Activated CD4-positive, alpha-beta T cell treated with anti-CD3 and anti-CD28 coated beads, Interleukin-2, amount 50 U/mL, for 4 hours (primary cell): ENCODE measurements at places on chromosomes 16 and 17.

DNA sequence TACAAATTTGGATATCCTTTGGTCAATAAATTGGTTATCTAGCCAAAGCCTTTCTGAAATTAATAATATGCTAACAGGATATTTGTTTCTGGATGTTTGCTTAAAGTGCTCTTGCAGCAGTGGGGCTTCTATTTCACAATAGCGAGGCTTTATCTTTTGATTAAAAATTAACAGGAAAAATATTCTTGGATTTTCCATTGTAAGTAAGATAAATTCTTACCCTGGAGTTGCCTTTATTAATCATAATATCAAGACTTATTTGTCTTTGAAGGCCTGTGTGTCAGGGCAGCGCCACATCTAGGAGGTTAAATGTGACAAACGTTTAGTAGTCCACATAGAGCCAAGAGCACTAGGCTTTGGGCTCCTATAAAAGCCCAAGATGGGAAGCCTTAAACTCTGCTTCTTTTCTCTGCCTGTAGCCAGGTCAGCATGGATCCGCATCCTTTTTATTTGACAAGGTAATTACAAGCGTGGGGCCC lies 5.3 kb downstream of the TMEM97 start:
- DNase-seq = no peak

DNA sequence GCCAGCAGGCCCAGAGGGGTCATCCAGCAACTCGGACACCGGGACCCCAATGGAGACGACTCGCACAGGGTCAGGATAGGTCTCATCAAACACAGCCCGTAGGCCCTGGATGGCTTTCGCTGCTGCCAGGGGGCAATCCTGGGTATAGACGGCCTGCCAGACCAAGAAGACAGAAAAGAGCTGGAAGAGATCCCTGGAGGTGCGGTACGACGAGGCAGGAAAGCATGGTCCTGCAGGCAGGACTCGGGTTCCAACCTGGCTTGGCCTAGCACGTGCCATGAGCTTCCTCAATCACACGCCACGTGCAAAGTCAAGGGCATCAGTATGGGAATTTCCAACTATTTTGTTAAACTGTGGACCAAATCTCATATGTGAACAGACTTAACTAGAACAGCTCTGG lies 6.3 kb upstream of the EXOSC6 start:
- DNase-seq = no peak

GRCh38 chr16:54425681-54426552 lies 139.3 kb upstream of the IRX3 start:
- no peak for DNase-seq

GRCh38 chr17:78210111-78210510 lies 3.9 kb upstream of the BIRC5 start:
- DNase-seq = no peak

DNA sequence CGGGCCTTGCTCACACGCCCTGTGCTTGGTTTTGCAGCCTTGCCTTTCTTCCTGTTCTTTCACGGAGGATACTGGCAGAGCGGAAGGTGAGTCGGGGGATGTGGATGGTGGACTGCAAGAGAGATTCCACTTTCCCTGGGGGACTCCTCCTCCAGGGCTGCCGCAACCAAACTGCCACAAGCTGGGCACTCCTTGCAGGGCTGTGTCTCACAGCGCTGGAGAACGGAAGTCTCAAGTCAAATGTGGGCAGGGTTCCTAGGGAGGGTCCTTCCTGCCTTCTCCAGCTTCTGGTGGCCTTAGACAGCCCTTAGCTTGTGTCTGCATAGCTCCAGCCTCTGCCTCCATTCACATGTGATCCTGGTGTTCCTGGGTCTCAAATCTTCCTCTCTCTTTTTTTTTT lies 11.4 kb upstream of the BIRC5 start:
- no peak for DNase-seq

GRCh38 chr16:79573884-79574283 lies 26.7 kb downstream of the MAF start:
- DNase-seq = no peak

DNA sequence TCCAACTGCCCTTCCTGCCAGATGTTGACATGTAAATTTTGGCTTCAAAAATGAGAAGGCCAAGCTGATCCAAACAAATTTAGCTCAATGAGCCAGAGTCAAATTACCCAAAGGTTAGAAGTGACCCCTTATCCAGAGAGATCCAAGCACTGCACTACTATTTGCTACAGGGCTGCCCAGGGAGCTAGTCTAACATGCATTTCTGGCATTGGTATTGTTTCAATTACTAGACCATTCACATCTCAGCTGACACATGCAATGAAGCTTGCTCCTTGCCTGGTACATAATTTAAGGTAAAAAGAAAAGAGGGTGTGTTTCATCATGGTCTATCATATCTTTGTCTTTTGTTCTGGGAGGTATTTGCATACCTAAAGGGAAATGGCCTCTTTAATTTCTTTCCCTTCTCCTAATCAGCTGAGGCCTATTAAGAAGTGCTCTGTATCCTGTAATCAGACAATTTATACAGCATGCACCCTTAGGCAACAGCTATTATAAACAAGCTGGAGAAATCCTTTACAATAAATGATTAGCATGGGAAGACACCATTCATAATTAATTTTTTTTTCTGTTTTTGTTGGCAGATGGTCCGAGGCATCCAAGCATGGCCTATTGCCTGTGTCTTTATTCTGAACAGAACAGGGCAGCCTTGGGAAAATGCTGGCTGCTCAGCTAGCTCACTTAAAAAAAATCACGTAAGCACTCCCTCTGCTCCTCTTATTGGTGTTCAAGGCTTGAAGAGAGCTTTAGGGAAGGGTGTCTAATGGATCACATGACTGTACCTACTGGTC lies 161.5 kb upstream of the SALL1 start:
- DNase-seq = no peak

- no peak for DNase-seq
Observed at GRCh38 chr17:78803186-78803845, 21.2 kb upstream of the CYTH1 start.

- no peak for DNase-seq
Observed at GRCh38 chr17:59388069-59388556, 56.7 kb downstream of the YPEL2 start.

DNA sequence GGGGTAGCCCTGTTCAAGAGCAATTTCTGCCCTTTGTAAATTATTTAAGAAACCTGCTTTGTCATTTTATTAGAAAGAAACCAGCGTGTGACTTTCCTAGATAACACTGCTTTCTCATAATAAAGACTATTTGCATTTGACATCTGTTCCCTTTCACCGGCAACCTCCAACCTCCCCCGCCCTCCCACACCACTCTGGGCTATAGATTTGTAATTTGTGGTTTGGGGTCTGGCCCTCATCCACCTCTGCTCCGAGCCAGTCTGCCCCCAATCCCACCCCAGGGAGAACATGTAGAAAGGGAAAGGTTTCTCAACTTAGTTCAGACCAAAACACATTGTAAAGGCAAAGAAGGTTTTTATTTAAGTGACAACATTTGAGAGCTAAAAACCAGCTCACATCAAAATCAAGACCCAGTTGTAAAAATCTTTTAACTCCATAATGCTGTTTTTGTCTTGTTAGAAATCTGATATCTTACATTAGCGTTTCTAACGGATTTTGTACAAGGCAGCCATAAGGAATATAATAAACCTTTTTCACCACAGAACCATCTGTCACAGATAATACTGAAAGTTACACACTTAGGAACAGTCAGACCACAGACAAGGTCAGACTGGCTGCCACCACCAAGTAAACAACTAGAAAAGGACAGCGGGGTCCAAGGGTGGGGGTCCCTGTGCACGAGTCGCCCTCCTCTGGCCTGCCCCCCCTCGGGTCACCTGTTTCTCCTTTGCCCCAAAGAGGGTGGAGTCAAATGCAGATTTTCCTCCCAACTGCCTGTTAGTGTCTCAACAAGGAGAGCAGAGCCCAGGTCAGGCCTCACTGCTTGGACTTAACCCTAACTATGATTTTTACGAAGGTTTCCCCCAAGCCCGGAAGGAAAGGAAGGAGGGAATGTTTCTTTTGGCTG lies 6.9 kb downstream of the PIMREG start:
- no peak for DNase-seq

- DNase-seq = no peak
Observed at GRCh38 chr16:86833136-86833535, 254.8 kb downstream of the FOXL1 start.

GRCh38 chr17:29661213-29661612 lies 38.5 kb upstream of the CORO6 start:
- DNase-seq = no peak

GRCh38 chr17:79798299-79799173 lies 1.7 kb upstream of the CBX8 start:
- DNase-seq = no peak

DNA sequence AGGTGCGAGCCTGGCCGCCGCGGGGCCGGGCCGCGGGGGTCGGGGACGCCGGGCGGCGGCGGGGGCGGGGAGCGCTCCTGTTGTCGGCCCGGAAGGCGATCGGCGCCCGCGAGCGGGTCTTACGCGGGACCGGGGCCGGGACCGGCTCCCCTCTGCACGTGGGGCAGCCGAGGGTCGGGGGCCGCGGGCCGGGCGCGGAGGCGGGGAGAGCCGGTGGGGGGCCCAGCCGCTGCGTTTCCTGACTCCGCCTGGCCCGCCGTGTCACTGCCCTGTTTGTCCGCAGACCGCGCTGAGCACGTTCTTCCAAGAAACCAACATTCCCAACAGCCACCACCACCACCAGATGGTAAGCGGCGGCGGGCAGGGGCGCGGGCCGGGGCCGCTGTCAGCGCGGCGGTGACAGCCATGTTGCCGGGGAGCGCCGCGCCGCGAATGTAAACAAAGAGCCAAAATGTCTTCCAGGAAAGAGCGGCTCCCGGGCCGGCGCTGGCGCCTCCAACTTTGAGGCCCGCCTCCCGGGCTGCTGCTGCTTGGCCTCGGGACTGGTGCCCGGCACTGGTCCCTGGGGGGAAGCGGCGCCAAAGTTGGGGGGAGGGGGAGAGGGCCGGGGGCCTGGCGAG lies 586 bp downstream of the UBALD2 start:
- DNase-seq = peak; percentile 35

DNA sequence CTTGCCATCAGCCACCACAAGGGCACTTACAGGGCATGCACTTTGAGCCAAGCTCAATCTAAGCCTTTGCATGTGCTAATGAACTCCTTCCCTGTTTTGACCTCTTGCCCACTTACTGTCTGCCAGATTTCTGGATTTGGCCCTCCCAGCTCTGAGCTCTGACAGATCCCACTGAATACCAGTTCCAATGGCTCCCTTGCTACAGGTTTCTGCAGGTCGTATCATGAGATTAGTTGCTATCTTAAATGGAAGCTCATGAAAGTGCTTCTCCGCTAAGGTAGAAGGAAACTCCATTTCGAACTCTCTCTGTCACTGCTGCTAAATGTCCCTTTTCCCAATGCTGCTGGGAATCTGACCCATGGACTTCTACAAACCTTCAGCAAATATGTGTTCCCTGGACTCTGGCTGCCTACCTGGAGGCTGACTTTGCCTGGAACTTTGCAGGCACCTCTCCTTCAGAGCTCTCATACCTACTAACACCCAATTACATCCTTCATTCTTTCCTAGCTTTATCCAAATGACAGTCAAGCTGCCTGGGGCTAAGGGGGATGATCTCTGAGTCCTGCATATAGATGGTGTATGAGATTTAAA lies 23.5 kb upstream of the TOB1 start:
- no peak for DNase-seq

DNA sequence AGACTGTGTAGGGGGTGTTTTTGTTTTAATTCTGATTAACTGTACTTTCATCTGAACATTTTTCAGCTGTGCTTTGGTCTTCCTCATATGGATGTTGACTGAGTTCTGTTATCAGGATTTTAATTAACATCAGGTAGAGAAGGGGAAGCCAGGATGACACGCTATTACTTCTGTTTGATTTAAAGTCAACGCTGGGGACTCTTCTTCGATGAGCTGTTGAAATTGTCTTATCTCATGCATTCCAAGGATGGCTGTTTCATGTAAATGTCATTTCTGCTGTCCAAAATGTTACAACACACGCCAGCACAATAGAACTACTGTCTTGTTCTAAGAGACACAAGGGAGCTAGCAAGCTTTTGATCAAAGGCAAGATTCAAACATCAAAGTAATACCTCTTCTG lies 263.3 kb upstream of the CDH5 start:
- DNase-seq = no peak

GRCh38 chr16:60681043-60681442 lies 1355.2 kb downstream of the CDH8 start:
- DNase-seq = no peak

GRCh38 chr17:83079766-83080578 lies 563 bp downstream of the METRNL start:
- no peak for DNase-seq

- no peak for DNase-seq
Observed at GRCh38 chr16:23114131-23114904, 34.9 kb downstream of the USP31 start.

DNA sequence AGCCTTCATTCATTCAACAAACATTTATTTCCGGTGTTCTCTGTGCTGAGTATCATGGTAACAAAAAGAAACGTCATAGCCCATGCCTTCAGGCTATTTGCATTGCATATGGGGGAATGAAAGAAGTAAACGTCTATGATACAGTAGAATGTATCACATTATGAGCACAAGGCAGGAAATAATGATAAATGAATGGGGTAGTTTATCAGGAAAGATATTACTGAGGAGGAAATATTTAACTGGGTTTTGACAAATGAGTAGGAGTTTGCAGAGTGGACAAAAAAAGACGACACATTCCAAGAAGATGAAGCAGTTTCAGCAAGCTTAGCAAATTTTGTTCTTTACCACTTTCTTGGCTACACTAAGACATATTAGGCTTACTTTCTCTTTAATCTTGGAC lies 1.3 kb upstream of the KRTAP4-7 start:
- DNase-seq = no peak
